ENCODE measurements at places on chromosomes 16 and 17.

GRCh38 chr17:42795465-42795864 lies 3.0 kb downstream of the COA3 start:
- no peak for DNase-seq

DNA sequence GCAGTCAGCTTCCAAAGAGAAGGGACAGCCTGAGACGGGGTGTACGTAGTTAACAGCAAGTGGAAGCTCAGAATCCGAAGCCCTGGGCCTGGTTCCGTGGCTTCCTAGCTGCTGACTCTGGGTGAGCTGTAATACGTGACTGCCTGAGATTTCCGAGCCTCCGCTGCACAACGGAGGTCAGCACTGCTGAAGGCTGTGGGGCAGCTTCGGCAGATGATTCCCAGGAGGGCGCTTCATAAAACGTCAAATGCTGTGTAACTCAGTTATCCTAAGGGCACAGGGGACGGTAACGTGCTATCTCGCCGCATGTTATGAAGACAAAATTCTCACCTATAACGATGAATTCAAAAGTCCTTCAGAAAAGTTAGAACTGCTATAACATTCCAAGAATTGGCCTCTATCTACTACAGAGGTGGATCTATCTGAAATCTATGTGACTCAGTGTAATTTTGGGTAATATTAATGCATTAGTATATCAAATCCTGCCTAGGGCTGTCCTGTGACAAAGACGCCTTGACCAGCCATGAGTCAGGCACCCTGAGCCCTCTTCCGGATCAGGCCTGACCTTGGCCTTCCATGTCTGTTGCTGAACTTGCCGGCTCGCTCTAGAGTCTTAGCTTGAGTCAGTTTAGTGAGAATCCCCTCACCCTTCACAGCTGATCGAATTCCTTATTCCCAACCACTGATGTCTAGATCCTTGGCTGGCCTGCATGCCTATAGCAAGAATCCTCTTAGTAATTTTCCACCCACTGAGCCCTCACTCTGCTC lies 43.5 kb downstream of the MARF1 start:
- no peak for DNase-seq

- DNase-seq: no peak
Observed at GRCh38 chr17:17448076-17448475, 28.7 kb upstream of the MED9 start.

GRCh38 chr17:45948881-45949624 lies 50.0 kb upstream of the STH start:
- peak; percentile 71 for DNase-seq

DNA sequence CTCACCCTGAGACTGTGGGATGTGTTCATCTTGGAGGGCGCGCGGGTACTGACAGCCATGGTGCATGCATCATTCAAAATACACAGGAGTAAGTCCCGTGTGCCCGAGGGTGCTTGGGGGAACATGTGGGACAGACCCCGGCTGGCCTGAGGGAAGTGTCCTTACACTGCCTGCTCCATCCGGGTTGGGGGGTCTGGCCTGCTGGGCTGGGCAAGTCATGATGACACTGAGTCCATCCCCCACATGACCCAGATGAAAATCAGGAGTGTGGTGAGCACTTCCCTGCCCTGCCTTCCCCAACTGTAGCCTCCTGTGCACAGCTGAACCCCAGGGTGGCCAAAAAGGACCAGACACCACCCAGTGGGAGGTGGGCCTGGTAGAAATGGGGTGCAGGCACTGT lies 10.8 kb downstream of the TBC1D26 start:
- DNase-seq: no peak

- peak; percentile 95 for DNase-seq
Observed at GRCh38 chr16:74608944-74609343, 2.0 kb upstream of the GLG1 start.

GRCh38 chr17:6567528-6568183 lies 11.3 kb upstream of the PITPNM3 start:
- DNase-seq: no peak

DNA sequence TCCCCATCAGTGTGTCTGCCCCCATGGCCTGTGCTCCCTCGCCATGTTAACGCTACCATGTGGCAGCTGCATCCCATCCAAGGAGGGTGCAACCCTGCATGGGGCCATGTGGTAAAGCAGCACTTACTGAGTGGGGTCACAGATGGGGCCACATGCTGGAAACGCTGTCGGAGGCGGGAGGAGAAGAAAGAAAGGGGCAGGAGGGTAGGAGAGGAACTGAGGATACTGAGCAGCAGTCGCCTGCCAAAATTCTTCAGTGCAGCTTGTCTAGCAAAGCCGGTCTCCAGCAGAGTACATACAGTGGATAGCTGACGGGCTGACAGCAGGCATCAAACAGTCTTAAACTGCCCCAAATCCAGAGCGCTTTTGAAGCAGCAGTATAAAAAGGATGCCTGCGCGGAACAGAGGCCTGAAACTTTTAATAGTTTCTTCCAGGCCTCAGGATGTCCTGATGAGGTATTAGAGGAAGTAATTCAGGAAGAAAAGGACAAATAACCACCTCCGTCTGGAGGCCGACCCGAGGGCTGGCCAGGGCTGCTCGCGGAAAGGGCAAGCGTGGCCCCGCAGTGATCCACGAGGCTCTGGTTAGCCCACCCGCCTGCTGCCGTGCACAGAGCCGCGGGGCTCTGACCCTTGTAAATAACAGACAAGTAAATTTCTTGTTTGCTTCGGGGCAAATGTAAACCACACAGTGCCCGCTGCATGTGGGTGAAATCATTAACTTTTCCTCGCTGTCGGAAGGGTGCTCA lies 149.0 kb downstream of the CCDC182 start:
- peak; percentile 5 for DNase-seq

DNA sequence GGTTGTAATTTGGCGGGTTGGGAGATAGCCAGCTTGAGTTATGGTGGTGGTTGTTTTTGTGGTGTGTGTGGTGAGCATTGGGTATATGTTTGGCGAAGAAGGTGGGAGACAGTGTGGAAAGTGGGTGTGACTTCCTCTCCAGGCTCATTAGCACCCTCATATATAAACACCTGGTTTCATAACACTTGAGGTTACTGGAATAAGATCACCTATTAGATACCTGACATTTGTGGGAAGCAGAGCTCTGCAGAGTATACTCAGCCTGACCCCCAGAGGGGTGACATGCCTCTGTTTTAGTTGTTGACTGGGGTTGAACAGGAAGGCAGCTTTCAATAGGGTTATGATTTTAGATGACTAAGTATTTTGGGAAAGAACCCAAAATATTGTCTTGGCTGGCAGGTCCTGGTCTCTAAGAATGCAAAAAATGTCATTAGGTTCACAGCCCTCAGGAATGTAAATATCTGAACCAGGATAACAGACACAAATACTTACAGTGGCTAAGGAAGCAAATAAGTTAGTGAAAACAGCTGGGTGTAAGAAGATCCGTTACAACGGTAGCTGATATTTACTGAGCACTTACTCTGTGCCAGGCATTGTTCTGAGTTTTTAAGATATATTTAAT lies 18.3 kb upstream of the EFCAB13 start:
- DNase-seq: peak; percentile 7

GRCh38 chr17:77189148-77189547 lies 48.4 kb downstream of the SEC14L1 start:
- no peak for DNase-seq

DNA sequence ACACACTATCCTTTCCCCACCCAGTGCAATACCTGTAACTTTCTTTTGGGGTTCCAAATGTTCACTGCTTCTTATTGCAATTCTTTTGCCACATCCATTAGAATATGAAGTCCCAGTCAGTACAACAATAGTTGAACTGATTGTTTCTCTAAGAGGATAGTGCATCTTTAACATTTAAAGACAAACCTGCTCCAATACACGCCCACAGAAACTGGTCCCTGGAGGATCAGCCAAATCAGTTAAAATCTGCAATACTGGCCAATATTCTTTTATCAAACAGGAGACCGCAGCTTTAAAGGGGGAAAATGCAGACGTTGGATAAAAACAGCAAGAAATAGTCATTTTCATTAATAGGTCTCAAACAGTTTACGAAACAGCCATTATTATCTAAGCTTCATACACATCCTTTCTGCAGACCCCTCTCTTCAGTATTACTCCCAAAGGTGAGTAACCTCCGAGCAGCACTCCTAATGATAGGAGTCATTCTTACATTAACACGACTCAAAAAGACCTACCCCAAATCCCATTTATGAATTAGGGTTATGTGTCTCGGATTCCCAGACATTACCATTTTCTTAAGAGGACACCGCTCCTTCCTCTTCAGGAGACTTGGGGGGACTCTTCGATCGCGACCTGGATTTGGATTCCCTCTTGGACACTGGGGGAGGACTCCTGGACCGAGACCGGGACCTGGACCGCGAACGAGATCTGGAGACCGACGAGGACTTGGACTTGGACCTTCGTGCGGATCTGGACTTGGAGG lies 1.4 kb downstream of the SRSF2 start:
- peak; percentile 32 for DNase-seq
